NCI-H1694 treated with DMSO at 0.1 percent for 48 hours (cell line): ENCODE measurements at places on chromosomes 4 and X.

DNA sequence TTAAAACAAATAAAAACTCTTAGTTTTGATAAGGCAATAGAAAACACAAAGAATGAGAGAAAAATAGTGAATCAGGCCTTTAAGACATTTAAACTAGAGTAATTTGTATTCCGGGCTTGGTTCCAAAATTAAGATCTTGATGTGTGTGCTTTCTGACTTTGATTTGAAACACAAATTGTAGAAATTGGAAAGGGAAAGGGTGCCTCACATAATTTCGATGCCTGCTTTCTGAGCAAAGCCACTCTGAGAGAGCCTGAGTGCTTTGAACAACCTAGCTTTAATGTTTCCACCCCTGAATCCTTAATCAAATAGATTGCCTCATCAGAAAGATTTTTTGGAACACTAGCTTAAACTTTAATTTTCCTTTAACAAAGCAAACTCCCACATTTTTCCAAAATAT lies 666.8 kb downstream of the PCDH18 start:
- DNase-seq = no peak

- no peak for DNase-seq
These were observed 202.2 kb upstream of the GPRIN3 start for GRCh38 chr4:89509708-89510281.

DNA sequence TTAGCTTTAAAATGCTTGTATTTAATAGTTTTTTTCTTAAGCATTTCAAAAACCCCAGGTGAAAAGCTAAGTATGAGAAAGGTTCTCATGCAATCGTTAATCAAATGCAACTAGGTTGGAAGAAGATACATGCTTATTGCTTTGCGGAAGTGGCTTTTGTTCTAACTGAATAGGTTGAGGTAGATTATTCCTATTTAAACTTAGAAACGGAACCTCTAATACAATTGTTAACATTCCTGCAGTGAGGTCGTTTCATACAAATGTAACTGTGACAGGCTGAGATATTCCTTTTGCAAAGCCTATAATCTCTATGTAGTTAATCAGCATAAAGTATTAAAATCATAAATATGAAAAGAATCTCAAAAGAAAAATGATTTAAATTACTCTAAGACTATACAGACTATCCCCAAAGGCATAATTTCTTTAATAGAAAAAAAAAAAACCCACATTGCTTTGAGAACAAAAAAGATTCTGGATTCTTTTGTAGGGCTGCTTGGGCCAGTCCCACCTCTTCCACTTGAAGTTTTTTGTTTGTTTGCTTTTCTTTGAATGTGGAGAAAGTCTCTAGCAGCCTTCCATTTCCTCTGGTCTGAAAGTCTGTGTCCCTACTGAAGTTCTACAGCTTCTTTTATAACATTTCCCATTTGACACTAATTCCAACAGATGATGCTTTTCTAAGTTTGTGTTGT lies 25.6 kb upstream of the SORBS2 start:
- no peak for DNase-seq

DNA sequence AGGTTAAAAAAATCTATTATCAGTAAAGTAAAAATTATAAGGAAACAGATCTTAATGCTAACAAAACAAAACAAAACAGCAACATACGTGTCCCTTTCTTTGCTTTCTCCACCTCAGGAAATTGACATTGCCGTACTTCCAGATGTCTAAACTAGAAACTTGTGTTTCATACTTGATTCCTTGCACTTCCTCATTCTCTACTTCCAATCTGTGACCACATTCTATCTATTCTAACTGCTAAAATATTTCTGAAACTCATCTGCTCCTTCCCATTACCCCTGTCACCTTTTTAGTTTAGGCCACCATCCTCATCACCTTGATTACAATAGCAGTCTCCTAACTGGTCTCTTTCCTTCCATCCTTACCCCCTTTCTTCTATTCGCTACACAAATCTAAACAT lies 22.5 kb upstream of the RPA4 start:
- no peak for DNase-seq

- DNase-seq = peak; percentile 44
These were observed 93.0 kb downstream of the PHKA2 start for GRCh38 chrX:18890724-18891547.

DNA sequence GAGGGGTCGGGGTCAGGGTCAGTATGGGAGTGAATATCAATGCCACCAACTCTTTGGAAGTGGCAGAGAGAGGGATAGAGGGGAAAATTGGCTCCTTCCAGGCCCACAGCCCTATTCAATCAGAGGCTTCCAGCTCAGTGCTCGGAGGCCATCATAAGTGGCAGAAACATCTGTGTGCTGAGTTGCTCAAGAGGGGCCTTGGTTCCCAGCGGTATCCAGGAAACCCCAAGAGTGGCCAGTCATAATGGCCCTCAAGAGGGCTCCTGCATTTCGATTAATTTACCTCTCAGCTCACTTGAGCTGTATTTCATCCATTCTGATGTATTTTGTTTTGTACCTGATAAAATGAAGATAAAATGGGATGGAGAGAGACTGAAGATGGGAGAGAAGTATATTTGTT lies 154.3 kb upstream of the EOLA2 start:
- DNase-seq = no peak
